ENCODE measurements at places on chromosomes 5 and 9.
A peak's percentile ranks its signal among the peaks of the same experiment; 100 is the strongest.

- no peak for DNase-seq
These were observed 90.1 kb upstream of the SPOCK1 start for GRCh38 chr5:137589185-137589584.

DNA sequence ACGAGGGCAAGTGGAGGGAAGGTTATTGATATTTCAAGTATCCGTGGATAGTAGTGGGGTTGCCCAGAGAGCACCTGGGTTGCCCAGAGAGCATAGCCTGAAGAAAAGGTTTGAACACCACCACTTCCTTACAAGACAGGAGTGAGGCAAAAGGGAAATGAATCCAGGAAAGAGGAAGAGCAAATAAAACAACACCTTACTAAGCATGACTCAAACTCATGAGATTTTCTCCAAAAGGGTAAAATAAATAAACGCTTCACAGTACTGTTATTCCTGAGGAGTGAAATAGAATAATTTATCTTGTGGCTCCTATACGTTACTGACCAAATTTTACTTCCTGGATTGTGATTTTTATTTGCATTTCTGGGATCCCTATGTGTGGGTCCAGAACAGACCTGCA, 65.2 kb upstream of the PTPRD start:
- DNase-seq = no peak

DNA sequence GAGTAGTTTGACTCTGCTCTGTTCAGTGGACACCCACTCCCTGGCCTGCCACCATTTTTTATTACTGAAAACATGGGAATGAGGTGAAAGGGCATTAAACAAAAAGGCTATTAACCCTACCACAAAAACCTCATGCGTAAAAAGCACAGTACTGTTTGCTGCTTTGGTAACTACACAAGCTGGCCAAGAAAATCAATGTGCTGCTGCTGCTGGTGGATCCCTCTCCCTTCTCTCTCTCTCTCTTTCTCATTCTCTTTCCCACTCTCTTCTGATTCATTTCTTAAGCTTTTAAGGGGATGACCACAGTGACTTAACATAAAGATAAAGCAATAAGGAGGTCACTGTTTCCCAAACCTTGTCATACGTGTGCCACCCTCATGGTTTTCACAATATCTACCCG, 183.2 kb upstream of the TBC1D2 start:
- no peak for DNase-seq

- DNase-seq = no peak
These were observed 14.7 kb upstream of the LARP1 start for GRCh38 chr5:154740483-154740882.

- no peak for DNase-seq
These were observed 456 bp downstream of the ZNF79 start for GRCh38 chr9:127424676-127424999.

- DNase-seq = no peak
These were observed 21.2 kb downstream of the GPBP1 start for GRCh38 chr5:57195060-57195459.

GRCh38 chr5:31707329-31707728, 68.4 kb downstream of the PDZD2 start:
- no peak for DNase-seq

DNA sequence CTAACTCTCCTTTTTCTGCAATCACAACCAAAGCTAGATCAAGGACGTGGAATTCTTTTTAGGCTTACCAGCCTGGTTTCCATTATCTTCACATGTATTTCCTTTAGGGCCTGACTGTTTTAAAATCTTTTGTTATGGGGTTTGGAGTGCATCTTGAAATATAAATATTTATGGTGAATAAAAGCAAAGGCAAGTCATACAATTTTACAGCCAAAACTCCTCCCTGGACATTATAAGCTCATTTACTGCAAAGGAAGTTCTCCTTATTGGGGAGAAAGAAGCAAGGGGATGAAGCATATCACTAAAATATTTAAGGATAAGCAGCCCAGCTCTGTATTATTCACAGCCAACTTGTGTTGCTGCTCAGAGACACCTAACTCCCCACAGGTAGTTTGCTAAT, 132.2 kb upstream of the TARS1 start:
- DNase-seq = no peak

DNA sequence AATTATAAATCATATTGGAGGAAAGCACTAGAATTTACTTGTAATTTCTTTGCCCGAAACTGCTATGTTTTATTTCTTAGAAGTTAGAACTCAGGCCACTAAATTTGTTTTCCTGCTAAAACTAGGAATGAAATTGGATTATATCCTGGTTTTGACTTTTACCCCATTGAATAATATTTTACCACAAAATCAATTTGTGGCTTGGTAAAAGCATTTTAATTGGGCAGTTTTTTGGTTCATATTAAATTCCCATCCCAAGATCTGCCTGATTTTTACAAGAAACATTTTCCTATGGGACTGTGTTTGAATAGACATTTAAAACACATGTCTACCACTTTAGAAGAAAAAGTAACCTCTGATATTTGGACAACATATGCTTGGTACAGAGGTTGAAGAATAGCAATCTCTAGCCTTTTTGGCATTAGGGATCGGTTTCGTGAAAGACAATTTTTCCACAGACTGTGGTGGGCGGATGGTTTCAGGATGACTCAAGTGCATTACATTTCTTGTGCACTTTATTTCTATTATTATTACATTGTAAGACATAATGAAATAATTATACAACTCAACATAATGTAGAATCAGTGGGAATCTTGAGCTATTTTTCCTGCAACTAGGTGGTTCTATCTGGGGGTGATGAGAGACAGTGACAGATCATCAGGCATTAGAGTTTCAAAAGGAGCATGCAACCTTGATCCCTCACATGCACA, 565.6 kb downstream of the PRR16 start:
- no peak for DNase-seq

DNA sequence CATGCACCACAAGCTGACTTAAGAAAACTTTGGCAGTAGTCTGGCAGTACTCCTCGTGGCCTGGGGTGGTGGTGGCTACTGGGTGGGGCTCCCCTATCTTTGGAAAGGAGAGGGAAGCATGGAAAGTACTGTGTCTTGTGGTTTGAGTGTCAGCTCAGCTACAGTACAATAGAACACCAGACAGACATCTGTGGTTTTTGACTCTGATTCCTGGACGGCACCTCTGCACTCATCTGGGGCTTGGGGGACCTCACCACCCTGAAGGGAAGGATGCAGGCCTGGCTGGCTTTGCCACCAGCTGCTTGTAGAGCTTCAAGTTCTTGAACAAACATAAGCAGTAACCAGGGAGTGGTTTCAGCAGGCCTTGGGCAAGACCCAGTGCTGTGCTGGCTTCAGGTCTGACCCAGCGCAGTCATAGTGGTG, 40.6 kb downstream of the TNFSF8 start:
- peak; percentile 16 for DNase-seq

DNA sequence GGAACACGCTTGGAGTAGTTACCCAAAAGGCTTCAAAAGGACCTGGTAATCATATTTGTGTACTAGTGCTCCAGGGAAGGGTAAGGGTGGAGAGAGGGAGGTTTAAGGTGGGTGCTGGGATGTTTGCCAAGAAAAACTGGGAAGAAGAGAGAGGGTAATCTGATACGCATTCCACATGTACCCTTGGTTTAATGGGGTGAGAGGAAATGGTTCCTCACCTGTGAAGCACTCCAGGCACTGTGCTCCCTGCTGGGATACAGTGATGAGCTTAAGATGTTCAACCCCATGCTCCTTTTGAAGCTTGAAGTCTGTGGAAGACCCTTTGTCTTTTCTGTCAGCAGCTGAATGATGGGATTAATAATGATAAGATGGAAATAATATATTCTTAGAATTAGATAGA, 98.4 kb downstream of the COX7C start:
- no peak for DNase-seq

DNA sequence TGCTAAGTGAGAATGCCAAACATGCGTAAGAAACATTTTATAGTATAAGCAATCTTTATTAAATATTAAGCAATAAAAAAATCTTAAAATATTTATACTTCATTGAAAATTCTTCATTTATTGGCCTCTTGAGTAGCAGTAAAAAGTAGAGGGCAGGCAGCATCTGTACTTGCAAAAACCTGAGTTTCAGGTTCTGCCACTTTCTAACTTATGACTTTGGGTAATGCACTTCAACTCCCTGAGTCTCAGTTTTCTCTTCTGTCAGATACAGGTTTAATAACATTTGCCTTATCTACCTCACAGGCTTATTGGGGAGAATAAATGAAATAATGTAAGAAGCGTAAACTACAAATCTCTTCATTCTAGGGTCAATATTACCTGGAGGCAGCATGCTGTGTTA, 19.8 kb upstream of the MCTP1 start:
- no peak for DNase-seq

- DNase-seq = peak; percentile 30
These were observed 127.7 kb downstream of the RGS3 start for GRCh38 chr9:113590991-113591898.

GRCh38 chr5:173775261-173776197, 112.6 kb upstream of the CPEB4 start:
- DNase-seq = no peak

GRCh38 chr9:93254061-93254481, 70.1 kb downstream of the WNK2 start:
- no peak for DNase-seq

GRCh38 chr9:99867968-99868367, 38.5 kb upstream of the STX17 start:
- no peak for DNase-seq

- no peak for DNase-seq
These were observed 488.6 kb downstream of the CSNK1G3 start for GRCh38 chr5:124000538-124000937.

GRCh38 chr9:72875221-72875620, 77.6 kb downstream of the ALDH1A1 start:
- no peak for DNase-seq

DNA sequence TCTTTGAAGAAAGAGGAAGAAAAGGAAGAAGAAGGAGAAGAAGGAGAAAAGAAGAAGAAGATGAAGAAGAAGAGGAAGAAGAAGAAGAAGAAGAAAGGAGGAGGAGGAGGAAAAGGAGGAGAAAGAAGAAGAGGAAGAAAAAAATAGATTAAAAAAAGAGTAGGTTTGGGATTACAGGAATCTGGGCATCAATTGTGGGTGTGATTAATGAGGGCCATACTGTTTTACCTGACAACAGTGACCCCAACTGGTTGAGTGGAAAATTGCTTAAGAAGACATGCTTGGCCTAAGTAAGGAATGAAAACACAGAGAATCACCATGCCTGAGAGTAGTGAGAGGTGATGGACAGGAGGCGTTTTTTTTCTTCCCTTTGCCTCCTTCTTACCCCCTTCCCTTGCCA, 114.6 kb downstream of the FAM170A start:
- no peak for DNase-seq

- DNase-seq = no peak
These were observed 214.2 kb downstream of the FANCC start for GRCh38 chr9:95103281-95103771.
